Uterine smooth muscle cell (primary cell): ENCODE measurements at places on chromosomes 11 and 22. TPM values are rescaled to one million over a fixed set of nuclear protein-coding genes. Genes with fewer than 3 reads are reported as not detected.

The PHLDA2 gene
- total RNA-seq: 7.6 and 14.4 TPM in 2 replicates

The TLCD5 gene
- 9.1 and 10.1 TPM in 2 replicates for total RNA-seq

The BACE1 gene
- total RNA-seq: 20.9 and 23.5 TPM in 2 replicates

The RIC8A gene
- 126 and 131 TPM in 2 replicates for total RNA-seq

The NRXN2 gene
- total RNA-seq: 0.55 and 1.5 TPM in 2 replicates

The FLRT1 gene
- 0.12 TPM in 1 of 2 replicates, not detected in the other for total RNA-seq

The MUC15 gene
- total RNA-seq: not detected in 2 replicates

The SMCO4 gene
- total RNA-seq: 8.7 and 13.9 TPM in 2 replicates

The TRPM5 gene
- total RNA-seq: not detected in 2 replicates

The SCGB2A2 gene
- total RNA-seq: not detected in 2 replicates

The PATE2 gene
- 0.12 and 0.22 TPM in 2 replicates for total RNA-seq

The NUDT8 gene
- 7.5 and 8.7 TPM in 2 replicates for total RNA-seq

The DRICH1 gene
- total RNA-seq: 0.11 TPM in 1 of 2 replicates, not detected in the other

The HARBI1 gene
- 5.4 and 6.2 TPM in 2 replicates for total RNA-seq

The FGF19 gene
- total RNA-seq: not detected in 2 replicates

The CEND1 gene
- total RNA-seq: 1.00 TPM in 2 replicates

The KLHDC7B gene
- total RNA-seq: 0.11 and 0.62 TPM in 2 replicates

The DUSP8 gene
- total RNA-seq: 0.44 and 0.50 TPM in 2 replicates

The PAMR1 gene
- total RNA-seq: 199 and 512 TPM in 2 replicates

The TOP3B gene
- total RNA-seq: 20.0 and 29.3 TPM in 2 replicates

The HEPN1 gene
- total RNA-seq: not detected in 2 replicates

The MUC5AC gene
- total RNA-seq: under 0.01 TPM in 1 of 2 replicates, not detected in the other

The TRIM51 gene
- total RNA-seq: not detected in 2 replicates

The CEP126 gene
- total RNA-seq: 1.00 and 1.6 TPM in 2 replicates

The MAPK8IP2 gene
- total RNA-seq: 0.33 and 0.37 TPM in 2 replicates

The UPK2 gene
- not detected in 2 replicates for total RNA-seq

The METTL15 gene
- 19.7 and 23.9 TPM in 2 replicates for total RNA-seq

The HYOU1 gene
- 205 and 414 TPM in 2 replicates for total RNA-seq

The HOATZ gene
- total RNA-seq: under 0.01 TPM in 1 of 2 replicates, not detected in the other

The GLB1L3 gene
- total RNA-seq: not detected in 2 replicates

The OR5B21 gene
- not detected in 2 replicates for total RNA-seq

The CD3G gene
- total RNA-seq: 0.12 TPM in 1 of 2 replicates, not detected in the other

The C22orf15 gene
- 0.37 and 0.77 TPM in 2 replicates for total RNA-seq

The TRIM29 gene
- 0.11 and 2.7 TPM in 2 replicates for total RNA-seq

The OR5AP2 gene
- not detected in 2 replicates for total RNA-seq
